ENCODE measurements at places on chromosomes 1 and 21.

GRCh38 chr1:76269155-76269554, 194.6 kb downstream of the ST6GALNAC3 start:
- DNase-seq: no peak

DNA sequence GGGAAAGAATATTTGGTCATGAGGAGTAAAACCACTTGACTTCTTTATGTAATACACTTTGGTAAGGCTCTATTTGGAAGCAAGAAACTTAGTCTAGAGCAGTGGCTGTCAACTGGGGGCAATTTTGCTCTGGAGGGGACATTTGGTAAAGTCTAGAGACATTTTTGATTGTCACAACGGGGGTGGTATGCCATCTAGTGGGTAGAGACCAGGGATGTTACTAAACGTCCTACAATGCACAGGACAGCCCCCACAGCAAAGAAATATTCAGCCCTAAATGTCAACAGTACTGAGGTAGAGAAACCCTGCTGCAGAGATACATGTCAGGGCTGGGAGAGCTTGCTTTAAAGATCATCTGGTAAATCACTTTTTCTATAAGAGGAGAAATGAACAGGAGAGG, 13.5 kb downstream of the FUCA1 start:
- DNase-seq: peak; percentile 1

GRCh38 chr1:232183266-232183800, 446.6 kb downstream of the SIPA1L2 start:
- peak; percentile 54 for DNase-seq

- no peak for DNase-seq
Measured at GRCh38 chr1:106360252-106360651, 696.2 kb upstream of the PRMT6 start.

GRCh38 chr21:25862596-25862995, 127.8 kb downstream of the GABPA start:
- DNase-seq: peak; percentile 58

DNA sequence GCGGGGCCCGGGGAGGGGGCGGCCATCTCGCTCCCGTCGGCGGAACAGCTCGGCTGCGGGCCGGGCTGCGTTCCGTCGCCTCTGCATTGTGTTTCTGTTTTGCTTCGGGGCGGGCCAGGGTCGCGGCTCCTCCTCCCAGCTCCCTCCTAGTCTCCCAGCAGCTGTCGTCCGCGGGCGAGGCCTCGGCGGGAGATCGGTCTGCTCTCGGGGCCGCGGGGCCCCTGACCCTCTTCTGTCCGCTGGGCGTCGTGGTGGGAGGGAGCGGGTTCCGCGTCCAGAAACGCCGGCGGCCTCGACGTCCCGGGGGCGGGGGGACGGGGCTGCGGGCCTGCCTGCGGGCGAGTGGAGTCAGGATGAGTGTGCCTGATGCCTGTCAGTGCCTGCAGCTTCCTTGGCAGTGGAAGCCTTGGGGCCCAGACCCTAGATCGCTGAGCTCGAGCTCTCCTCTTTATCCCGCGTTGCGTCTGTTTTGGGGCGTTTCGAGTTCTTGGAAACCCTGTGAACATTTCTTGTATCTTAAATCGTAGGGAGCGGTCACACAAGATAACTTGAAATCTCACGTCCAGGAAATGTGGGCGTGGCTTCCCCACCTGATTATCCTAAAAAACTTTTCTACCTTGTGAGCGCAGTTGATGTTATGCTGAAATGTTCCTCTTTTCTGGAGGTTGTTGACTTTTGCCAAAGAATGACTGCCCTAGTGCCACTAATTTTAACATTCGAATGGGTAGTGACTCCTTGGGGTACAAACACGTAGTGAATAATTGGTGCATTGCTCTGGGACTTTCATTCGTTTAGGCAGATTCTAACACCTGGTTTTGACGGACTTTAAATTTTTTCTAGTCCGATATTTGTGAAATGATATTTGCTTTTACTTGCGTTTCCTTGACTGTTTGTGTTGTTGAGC, 676 bp downstream of the MORC3 start:
- DNase-seq: peak; percentile 82

DNA sequence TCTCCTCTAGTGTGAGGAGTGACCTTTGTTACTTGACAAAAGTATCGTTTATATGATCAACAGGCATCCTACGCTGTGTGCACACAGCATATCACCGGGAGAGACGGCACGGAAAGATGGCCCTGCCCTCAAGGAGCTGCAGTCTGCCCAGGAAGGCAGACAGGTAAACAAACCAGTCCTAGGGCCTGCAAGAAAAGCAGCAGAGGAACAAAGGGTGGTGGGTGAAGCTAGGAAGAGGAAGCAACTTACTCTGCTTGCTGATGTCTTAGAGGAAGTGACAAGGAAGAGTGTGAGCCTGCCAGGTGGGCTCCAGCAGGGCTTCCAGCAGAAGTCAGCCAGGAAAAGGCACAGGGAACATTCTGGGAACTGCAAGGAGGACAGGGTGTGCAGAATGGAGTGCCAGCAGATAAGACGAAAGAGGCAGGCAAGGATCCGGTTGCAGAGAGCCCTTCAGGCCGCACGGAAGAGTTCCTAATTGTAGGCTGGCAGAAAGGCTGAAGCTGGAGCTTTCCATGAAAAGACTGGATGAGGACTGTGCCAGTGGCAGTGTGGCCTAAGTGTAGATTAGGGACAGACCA, 106.7 kb downstream of the SLC45A1 start:
- DNase-seq: no peak

DNA sequence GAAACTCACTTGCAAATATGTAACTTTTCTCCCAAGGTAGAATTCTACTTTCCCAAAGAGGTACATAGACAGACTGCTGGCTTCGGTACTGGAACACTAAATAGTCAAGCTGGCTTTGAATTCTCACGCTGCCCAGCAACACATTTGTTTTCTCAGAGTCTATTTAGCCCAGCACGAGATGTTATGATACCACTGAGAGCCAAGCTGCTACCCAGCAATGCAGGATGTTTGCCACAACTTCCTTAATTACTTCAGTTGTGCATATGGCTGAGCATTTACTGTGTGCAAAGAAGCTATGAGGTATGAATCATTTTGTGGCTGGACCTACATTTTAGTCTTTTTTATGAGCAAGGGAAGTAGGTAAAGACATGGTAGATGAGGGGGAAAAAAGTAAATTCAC, 793.2 kb downstream of the PLA2G4A start:
- peak; percentile 43 for DNase-seq

DNA sequence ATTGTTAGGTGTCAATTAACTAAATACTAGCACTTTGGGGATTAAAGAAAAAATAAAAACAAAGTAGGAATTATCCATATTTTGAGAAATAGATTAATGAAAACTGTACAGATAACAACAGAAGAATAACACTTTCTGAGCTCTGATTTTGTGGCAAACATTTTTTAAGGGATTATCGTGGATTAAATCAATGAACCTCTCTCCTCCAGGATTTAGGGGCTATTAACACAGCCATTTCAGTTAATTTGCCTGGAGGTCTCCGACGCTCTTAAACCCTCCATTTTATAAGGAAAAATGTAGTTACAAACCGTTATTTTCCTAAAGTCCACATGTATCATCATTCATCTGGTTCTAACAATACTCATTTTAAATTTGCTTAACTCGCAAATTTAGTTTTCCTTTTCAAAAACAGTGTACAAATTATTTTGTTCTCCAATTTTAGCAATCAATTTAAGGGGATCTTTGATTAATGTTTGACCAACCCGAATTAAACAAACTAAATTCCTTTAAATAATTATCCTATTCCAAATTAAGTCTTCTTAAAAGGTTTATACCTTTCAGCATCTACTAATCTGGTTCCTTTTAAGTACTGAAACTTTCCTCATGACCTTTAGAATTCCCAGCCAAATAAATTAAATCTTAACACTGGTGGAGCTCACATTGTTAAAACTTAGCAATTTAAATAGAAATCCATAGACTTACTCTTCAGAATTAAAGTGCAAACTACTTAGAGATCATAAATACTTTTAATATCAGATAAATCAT, 30.7 kb upstream of the RNF187 start:
- no peak for DNase-seq

DNA sequence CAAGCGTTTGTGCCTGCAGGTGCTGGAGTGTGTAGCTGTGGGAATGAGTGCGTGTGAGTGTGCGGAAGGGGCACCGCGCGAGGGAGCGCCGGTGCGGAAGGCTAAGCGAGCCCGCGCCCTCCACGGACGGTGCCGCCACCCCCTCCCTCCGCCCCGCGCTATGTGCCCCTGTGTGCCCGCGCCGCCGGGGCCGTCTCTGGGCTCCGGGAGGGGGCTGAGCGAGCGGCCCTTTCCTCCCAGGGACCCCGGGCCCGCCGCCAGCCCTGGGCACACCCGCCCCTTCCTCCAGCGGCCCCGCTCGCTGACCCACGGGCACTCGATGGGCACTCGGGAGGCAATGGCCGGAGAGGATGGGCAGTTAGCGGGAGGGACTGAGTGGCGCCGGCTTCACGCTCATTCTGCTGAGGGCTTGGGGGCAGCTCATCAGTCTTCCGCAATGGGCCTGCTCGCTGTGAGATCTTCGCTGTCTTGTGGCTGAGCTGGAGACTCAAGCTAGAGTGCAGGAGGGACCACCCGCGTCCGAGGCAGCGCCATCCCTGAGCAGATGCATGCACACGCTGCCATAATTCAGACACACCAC, 8.6 kb upstream of the ADGRB2 start:
- DNase-seq: no peak

- DNase-seq: no peak
Measured at GRCh38 chr1:99979091-99979490, 9.3 kb downstream of the SLC35A3 start.

DNA sequence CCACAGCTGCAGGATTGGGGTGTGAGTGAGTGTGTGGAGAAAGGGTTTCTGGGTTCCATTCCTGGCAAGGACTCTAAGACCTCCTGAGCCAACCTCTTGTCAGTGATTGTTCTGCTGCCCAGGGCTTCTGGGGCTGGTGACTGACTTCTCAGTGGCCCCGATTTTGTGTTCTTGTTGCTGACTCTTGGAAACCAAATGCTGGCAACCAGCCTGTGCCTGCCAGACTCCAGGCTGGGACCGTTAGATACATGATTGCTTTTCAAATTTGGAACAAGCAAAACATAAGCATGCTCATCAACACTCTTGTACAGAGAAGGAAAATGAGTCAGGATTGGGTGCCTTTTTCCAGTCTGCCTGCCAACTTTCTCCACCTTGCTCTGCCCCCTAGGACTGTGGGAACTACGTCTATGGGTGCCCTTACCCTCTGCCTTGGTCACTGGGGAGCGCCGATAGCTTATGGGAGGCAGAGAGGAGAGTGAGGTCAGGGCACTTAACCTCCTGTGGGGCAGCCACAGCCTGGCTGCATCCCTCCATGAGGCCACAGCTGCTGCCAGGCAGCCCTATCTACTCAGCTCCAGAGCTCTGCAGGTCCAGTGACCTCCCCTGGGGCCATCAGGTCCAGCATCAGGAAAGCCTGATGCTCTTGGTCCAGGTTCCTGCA, 39.3 kb upstream of the EPS8L3 start:
- DNase-seq: no peak

- DNase-seq: no peak
Measured at GRCh38 chr1:223393275-223394214, at the start of gene CCDC185. Gene CCDC185 (plus strand): TSS chr1:223393415. CDS start chr1:223393476, 61 bp downstream.

DNA sequence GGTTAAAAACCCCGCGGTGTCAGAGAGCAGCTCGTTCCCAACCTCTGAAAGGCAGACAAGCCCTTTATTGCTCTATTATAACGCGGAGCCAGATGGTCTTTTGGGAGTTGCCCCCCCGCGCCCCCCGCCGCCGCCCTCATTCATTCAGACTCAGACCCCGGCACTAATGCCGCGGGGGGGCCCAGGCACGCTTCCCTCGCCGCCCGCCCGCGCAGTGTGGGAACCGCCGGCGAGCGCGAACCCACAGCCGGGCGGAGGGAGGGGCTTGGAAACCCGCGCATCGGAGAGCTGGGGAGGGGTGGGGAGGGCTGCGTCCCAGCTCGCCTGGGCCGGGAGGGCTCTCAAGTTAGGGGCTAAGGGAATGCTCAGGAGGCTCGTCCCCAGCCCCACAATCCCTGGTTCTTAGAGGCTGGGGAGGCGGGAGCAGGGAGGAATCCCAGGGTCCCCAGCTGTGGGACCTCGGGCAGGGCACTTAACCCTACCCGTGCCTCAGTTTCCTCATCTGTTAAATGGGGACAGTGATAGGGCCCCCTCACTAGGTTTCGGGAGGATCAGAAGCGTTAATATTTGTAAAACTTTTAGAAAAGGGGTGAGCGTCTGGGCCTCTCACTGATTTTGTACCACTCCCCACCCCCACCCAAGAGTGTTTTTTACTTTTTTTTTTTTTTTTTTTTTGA, 10.9 kb upstream of the HES5 start:
- peak; percentile 46 for DNase-seq

- DNase-seq: no peak
Measured at GRCh38 chr1:247111259-247111699, 7.1 kb upstream of the ZNF669 start.

GRCh38 chr1:170931650-170932049, 3.7 kb upstream of the MROH9 start:
- no peak for DNase-seq

- no peak for DNase-seq
Measured at GRCh38 chr1:240768979-240769378, 157.0 kb upstream of the GREM2 start.

DNA sequence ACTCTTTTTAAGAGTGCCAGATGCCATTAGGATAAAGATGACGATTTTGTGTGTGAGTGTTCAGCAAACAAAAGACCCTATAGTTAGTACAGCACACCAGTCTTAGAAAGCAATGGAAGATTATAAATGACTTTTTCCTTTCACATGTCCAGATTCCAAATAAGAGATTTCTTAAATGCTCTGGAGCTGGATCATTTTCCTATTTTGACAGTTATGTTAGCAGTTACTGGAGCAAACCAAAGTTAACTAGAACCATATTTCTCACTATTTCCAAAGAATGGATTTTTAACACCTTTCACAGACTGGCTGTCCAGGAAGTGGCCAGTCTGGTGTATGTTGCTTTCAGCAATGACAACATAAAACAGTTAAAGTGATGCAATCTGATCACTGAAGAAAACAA, 905.8 kb upstream of the ADGRL2 start:
- no peak for DNase-seq

GRCh38 chr1:235910357-235911299, 43.9 kb upstream of the LYST start:
- no peak for DNase-seq
